Uterus (tissue), 4 donors: ENCODE measurements at places on chromosomes 5 and 9.
A peak's percentile ranks its signal among the peaks of the same experiment; 100 is the strongest.

- DNase-seq = no peak
These were observed 949 bp downstream of the SERINC5 start for GRCh38 chr5:80254767-80255430.

DNA sequence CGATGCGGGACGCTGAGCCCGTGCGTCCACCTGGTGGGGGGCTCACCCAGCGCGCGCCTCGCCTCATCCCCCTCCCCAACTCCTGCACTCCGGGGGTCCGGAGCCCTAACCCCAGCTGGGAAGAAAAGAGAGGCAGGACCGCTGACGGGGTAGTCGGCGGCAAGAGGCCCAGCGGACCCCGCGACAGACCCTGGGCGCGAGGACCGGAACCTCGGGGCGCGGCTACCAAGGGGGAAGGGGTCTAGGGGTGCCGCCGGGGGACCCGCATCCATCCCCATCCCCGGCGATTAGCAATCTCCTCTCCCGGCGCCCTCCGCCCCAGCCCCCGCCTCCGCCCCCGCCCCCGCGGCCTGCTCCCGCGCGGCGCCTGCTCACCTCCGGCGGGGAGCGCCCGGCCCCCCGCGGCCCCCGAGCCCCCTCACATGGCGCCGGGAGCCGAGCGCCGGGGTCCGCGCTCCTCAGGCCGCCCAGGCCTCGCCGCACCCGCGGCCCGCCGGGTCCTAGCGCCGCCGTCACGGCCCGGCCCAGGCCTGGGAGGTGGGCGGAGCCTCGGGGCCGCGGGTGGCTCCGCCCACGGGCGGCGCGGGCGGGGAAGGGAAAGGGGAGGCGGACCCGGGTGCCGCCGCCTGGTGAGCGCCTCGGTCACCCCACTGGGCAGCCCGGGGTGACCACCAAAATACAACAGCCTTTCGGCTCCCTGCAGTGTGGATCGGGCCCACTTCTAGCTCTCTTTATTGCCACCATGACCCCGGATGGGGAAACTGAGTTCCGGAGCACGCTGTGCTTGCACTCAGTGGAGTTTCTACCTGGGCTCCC is at the start of gene ST6GALNAC6:
TSS of gene ST6GALNAC6 (minus strand) at position 476 of the 816 bp plus-strand sequence. CDS start 1,622 bp downstream, outside the sequence.
- peak; percentile 84 for DNase-seq

- no peak for DNase-seq
These were observed 92.1 kb upstream of the DAP start for GRCh38 chr5:10853154-10853553.

GRCh38 chr9:68492806-68493205 is 47.9 kb downstream of the TMEM252 start:
- no peak for DNase-seq

DNA sequence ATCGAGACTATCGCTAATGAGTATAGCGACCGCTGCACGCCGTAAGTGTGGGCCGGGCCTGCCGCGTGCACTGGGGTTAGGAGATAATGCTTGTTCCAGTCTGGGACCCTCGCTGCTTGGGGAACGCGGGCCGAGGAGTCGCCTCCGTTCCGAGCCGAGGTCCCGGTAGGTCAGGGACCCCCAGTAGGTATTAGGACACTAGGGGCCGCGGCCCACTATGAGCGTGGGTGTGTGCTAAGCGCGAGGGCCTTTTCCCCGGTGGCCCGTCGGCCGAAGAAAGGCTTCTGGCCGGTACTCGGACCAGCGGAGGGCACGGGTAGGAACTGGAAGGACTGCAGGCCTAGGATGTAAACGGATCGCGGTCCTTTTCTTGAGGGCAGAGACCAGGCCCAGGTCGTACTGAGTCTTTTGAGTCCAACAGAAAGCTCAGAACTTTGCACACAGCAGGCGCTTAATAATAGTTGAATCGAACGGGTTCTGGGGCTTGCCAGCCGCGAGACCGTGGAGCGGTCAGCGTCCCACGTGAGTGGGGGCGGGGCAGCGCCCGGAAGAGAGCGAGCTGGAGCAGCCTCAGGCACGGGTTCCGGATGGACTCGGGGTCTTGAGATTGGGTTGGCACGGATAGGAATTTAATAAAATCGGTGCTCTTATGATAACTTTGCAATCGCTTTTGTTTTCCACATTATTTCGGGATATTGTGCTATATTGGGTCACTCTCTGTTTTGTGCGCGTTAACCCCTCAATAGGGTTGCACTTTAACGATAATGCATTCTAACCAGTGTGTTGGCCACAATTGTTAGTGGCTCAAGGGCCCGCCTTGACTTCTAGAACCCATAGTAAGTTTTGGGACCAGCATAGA is 733 bp downstream of the HSPA4 start:
- peak; percentile 52 for DNase-seq

GRCh38 chr5:158477214-158477613 is 618.3 kb upstream of the CLINT1 start:
- DNase-seq = no peak

DNA sequence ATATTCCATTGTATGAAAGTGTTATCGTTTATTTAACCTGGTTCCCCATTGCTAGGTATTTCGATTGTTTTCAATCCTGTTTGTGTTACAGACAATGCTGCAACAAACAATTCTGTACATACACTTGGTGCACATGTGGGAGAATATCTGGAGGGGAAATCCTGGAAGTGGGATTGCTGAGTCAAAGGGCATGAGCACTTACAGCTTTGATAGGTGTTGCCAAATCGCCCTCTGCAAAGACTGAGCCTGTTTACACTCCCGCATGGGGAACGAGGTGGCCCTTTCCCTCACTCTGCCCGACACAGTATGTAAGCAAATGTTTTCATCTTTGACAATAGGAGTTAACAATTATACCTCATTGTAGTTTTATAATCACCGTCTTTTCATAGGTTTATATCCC is 66.2 kb downstream of the PDE6A start:
- no peak for DNase-seq

DNA sequence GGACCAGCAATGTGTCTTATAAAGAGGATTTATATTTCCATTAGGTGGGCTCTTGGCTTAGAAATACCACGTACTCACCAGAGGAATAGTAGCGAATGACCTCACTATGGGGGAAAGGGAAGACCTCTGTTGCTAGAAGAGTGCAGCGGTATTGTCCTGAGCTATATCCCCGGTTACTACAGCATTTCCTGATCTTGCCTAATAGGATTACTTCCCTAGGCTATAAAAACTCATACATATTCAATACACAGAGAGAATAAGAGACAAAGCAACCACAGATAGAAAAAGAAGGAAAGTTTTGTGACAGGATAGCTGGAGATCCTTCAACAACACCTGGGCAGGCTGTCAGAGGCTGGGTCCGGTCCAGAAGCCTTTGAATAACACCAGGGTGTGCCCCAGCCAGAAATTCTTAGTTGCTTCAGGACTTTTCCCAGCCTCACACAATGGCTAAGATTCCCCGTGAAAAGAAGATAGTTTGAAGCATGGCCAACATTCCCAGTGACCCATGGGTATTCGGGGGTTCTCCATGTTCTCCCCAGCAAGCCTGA is 85.4 kb downstream of the TRIM36 start:
- no peak for DNase-seq

GRCh38 chr5:35904443-35905132 is 33.8 kb downstream of the CAPSL start:
- no peak for DNase-seq

- DNase-seq = no peak
These were observed 180.1 kb upstream of the MVB12B start for GRCh38 chr9:126146254-126147145.

GRCh38 chr9:101536938-101537337 is 3.3 kb downstream of the RNF20 start:
- no peak for DNase-seq

- DNase-seq = no peak
These were observed 16.8 kb downstream of the TXNDC8 start for GRCh38 chr9:110320651-110321445.
